ENCODE measurements at places on chromosomes 2 and 18.

- no peak for DNase-seq
Observed at GRCh38 chr2:205781244-205781931, 99.1 kb downstream of the NRP2 start.

DNA sequence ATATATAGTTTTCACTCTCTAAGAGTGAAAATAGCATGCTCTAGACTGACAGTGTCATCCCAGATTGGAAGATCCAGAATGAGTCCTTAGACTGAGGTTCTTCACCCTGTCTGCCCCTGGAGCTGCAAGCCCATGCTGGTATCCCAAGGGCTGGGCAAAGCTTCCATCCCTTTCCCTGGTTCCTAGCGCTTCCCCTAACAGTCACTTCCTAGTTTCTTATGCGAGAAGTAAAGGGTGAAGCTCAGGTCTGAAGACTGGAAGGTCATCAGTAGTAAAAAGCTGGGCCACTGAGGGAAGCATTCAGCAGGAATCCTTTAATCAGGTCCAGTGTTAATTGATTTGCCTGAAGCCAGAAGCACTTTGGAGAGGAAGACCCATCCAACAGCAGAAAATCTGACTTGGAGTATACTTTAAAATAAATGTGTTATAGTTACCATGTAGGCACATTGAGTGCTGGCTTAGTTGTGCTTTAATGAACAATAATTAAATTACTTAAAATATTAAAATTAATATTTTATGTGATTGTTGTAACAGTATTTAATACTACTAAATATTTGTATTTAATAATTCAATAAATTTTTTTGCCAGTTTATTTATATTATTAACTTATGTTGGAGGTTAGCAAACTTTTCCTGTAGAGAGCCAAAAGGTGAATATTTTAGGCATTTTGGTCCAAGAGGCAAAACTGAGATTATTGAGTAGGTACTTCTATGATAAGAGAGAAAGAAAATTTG lies 237.9 kb downstream of the FHOD3 start:
- no peak for DNase-seq

GRCh38 chr2:49836017-49836416 lies 681.7 kb upstream of the FSHR start:
- DNase-seq: no peak

DNA sequence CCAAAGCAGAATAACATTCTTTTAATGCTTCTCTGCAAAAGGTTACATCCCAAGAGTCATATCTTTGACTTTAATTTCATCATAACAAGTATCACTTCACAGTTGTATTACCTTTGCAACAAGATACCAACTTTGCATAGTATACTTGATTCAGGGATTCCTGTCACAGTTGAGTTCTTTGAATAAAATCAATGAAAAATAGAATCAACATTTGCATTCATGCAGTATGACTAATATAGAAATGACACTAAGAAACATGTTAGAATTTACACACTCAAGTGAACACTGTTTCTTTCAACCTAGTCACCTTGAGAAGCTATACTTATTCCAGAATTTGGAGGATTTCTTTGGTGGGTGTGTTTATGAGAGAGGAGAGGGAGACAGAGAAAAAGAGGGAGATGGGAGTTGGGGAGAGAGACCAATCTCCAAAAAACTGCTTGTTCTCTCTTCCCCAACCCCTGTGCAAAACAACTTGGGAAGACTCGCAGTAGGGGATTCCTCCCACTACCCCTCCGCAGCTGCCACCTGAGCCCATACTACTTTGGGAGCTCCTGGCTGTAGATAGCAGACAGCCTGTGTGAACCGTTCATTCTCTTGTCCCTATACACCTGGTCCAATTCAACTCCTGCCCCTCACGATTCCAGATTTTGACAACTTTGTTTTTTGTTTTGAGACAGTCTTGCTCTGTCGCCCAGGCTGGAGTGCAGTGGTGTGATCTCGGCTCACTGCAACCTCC lies 57.7 kb downstream of the PELI1 start:
- no peak for DNase-seq

- no peak for DNase-seq
Observed at GRCh38 chr2:178243961-178244360, 49.6 kb downstream of the OSBPL6 start.

- no peak for DNase-seq
Observed at GRCh38 chr2:132560562-132560961, 109.4 kb downstream of the LYPD1 start.
